ENCODE measurements at places on chromosomes 12 and 14. TPM values are rescaled to one million over a fixed set of nuclear protein-coding genes. Genes with fewer than 3 reads are reported as not detected.
A peak's percentile ranks its signal among the peaks of the same experiment; 100 is the strongest.

SLC25A47 gene
- polyA plus RNA-seq: not detected

CCDC60 gene
- polyA plus RNA-seq: 0.09 TPM

APEX1 gene
- polyA plus RNA-seq: 211 TPM

ABCB9 gene
- 4.7 TPM for polyA plus RNA-seq

TAS2R9 gene
- polyA plus RNA-seq: not detected

TMEM132D gene
- polyA plus RNA-seq: not detected

KLHDC1 gene
- 0.54 TPM for polyA plus RNA-seq

- no peak overlapping the region for H3K27ac ChIP-seq
- no peak overlapping the region for H3K4me3 ChIP-seq
- no peaks in the 10 kb centered on the region for H3K36me3 ChIP-seq
Measured at GRCh38 chr12:61546296-61546695, 713.9 kb upstream of the USP15 start.

DNA sequence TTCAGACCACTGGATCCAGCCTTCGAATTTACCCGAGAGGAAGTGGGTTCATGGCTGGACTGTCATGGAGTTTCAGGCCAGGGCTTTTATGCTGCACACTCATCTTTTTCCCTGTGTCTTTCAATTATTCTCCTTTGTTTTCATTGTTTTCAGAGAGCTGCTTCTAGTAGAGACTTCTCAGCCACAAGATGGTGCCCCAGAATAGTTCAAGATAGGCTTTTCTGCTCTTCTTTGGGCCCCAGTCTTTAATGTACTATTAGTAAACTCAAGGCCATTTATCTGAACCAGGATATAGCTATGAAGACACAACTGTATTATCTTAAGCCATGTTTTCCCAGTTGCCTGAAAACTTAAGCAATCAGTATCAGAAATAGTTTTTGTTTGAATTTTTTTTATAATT, 30.4 kb upstream of the PSMA6 start:
- H3K27me3 ChIP-seq: no peaks in the 10 kb centered on the region
- DNase-seq: no peak
- peaks cover 8% of the 10 kb centered on the region for H3K4me1 ChIP-seq
- H3K27ac ChIP-seq: no peak overlapping the region
- H3K4me3 ChIP-seq: no peak overlapping the region

DNA sequence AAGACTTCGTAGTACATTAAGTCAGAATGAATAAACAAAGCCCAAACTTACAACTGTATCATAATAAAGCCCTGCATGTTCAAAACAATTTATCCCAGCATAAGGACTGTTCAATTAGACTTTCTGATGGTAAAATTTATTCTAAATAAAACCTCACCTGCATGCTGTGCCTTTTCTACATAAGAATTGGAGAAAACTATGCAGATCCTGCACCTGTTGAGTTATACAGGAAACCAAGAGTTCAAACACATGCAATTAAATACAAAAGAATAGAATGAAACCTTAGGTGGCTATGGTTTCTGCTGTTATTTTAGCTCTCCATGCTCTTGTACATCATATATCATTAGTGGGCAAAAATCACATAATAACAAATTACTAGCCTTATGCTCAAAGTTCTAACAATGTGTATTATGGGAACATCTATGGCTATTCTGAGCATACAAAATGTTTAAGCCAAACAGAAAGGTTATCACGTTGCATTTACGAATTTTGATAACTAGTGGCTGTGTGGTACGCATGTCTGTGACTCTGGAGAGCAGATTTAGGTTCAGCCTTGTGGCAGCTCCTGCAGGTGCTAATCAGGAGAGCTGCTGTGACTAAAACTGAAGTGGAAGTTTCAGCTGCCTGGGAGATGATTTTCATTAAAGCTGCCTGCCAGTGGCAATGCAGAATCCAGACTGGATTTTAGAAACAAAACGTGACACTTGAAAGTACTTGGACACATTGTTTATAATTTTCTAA, 36.1 kb upstream of the LRFN5 start:
- H3K4me1 ChIP-seq: no peaks in the 10 kb centered on the region
- no peak for DNase-seq
- H3K27ac ChIP-seq: no peak overlapping the region
- no peaks in the 10 kb centered on the region for H3K27me3 ChIP-seq
- no peak overlapping the region for H3K4me3 ChIP-seq

DNA sequence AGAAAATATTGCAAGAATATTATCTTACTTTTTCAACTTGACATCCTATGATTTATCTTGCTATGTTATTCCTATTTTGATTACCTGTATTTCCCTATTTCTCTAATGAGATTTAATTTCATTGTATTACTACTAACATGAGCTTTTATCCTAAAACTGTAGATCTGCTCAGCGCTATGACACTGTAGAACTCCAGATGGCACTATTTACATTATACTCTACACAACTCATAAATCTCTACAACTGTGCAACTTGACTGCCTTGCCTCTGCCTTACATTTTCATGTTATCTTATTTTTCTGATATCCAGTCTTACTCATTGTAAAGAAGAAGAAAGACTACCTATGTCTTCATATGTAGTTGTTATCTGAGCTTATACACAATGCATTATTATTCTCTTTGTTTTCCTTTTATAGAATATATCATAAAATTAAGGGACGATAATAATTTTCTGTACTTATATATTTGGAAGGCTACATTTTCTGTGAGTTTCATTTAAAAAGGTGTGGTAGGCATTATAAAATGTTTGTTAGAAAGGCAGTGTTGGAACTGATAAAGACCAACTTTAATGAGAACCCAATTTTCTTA, 24.1 kb downstream of the NUP37 start:
- no peak overlapping the region for H3K4me3 ChIP-seq
- H3K27ac ChIP-seq: no peak overlapping the region
- DNase-seq: no peak
- no peaks in the 10 kb centered on the region for H3K27me3 ChIP-seq

DNA sequence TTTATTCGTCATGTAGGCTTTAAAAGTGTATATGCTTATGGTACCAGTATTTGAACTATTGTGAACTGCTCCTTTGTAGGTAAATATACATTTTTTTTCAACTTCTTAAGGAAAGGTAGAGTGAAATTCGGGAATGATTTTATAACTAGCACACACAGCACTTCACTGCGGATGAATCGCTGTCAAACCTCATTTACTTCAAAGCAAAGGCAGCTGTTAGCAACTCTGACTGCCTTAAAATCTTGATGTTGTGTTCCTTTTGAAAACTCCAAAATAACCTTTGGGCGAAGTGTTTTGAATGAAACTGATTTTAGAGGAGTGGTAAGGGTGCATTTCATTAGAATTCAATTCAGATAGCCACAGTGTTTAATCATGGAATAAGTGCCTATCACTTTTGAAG, 95.8 kb downstream of the GLT1D1 start:
- H3K36me3 ChIP-seq: no peaks in the 10 kb centered on the region
- DNase-seq: no peak
- H3K27ac ChIP-seq: no peak overlapping the region
- no peaks in the 10 kb centered on the region for H3K27me3 ChIP-seq
- H3K4me1 ChIP-seq: no peaks in the 10 kb centered on the region

DNA sequence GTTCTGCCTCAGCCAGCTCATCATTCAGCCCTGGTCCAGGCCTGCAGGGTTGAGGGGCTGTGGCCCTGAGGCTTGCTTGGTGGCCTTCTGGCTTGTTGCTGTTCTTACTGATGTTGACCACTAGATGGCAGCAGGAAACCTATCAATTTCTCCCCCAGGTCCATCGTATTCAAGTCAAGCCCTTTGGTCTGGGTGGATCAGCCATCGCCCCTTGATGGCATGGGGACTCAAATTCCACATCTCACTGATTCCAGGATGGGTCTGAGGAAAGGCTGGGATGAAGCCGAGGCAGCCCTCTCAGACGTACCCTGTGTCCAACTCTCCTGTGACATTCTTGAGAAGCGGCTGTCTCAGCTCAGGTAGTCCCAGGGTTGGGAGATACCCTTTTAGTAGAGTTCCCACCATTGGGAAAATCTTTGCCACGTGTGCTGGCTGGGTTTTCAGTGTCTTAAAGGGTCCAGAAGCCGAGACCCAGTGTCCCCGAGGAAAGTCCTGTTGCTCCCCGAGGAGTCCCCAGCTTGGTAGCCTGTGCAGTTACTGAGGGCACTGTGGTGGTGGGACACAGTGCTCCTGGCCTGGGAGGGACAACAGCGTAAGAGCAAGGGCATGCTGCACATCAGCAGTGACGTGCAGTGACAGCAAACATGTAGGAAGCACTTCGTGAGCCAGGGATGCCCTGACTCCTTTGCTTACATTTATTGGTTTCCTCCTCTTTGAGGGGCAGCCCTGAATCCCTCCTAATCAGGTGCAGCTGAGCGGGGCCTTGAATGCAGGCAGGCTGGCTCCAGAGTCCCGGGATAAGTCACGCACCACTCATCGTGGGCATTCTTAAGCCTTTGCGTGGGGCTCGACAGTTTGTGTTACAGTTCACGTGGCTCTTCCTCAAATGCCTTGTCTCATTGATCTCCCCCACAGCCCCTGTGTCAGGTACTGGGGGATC, 58.6 kb downstream of the TSPAN9 start:
- no peak for DNase-seq
- H3K27ac ChIP-seq: no peak overlapping the region
- H3K4me1 ChIP-seq: peaks cover 3% of the 10 kb centered on the region
- no peaks in the 10 kb centered on the region for H3K36me3 ChIP-seq

DNA sequence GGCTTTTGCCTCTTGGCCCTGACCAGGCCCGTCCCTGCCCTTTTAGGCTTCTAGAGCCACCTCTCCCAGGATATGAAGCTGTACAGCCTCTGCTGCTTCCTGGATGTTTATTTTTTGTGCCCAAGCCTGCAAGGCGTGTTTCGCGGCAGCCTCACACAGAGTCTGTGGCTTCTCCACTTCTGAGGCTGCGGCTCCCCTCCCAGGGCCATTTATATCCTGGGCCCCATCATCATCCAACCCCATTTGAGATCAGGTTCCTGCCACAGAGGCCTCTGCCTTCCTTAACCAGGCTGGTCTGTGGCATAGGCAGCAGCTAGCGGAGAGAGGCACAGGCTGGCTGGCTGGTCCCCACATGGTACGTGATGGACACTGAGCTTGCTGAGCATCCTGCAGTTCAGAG, 114.1 kb upstream of the PWP1 start:
- H3K27me3 ChIP-seq: no peaks in the 10 kb centered on the region
- H3K27ac ChIP-seq: no peak overlapping the region
- no peak overlapping the region for H3K4me3 ChIP-seq

DNA sequence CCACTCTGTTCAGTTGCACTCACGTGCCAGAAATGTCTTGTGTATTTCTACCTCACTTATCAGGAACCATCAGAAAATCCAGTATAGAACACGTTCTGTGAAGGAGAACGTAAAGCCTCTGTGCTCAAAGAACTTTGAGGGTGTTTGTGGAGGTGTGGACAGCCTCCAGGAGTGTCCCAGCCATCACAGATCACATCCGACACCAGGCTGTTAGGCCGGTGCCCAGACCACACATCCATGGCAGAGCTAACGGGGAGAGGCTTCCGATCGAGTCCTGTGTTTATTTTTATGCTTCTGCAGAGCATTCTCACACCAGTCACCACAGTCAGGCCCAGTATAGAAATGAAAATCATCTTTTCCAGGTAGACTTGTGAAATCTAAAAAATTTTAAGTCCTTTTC, 53.6 kb downstream of the TPCN1 start:
- H3K4me1 ChIP-seq: no peaks in the 10 kb centered on the region
- no peak overlapping the region for H3K4me3 ChIP-seq
- H3K27me3 ChIP-seq: no peaks in the 10 kb centered on the region

GRCh38 chr12:94182986-94183707, 34.8 kb downstream of the PLXNC1 start:
- no peaks in the 10 kb centered on the region for H3K36me3 ChIP-seq
- H3K27me3 ChIP-seq: peaks cover 15% of the 10 kb centered on the region
- H3K27ac ChIP-seq: no peak overlapping the region
- H3K4me1 ChIP-seq: no peaks in the 10 kb centered on the region
- no peak overlapping the region for H3K4me3 ChIP-seq

GRCh38 chr14:79825046-79825521, 386.2 kb downstream of the DIO2 start:
- H3K36me3 ChIP-seq: no peaks in the 10 kb centered on the region
- H3K27me3 ChIP-seq: no peaks in the 10 kb centered on the region
- H3K4me1 ChIP-seq: peaks cover 3% of the 10 kb centered on the region
- no peak overlapping the region for H3K27ac ChIP-seq

GRCh38 chr14:100122481-100123223, 36.8 kb downstream of the DEGS2 start:
- no peaks in the 10 kb centered on the region for H3K36me3 ChIP-seq
- no peaks in the 10 kb centered on the region for H3K27me3 ChIP-seq
- no peak overlapping the region for H3K27ac ChIP-seq
- no peaks in the 10 kb centered on the region for H3K4me1 ChIP-seq

DNA sequence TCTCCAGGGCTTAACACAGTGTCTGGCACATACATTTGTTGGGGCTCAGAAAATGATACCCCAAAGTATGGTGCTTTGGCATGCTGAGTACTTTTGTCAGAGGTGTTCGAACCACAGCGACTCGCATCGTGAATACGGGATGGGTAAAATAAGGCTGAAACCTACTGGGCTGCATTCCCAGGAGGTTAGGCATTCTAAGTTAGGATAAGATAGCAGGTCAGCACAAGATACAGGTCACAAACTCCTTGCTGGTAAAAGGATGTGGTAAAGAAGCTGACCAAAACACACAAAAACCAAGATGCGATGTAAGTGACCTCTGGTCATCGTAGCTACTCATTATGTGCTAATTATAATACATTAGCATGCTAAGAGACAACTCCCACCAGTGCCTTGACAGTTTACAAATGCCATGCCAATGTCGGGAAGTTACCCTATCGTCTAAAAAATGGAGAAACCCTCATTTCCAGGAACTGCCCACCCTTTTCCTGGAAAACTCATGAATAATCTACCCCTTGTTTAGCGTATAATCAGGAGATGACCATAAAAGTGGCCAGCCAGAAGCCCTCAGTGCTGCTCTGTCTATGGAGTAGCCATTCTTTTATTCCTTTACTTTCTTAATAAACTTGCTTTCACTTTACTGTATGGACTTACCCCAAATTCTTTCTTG, 3.3 kb upstream of the AEBP2 start:
- peaks cover 14% of the 10 kb centered on the region for H3K4me1 ChIP-seq
- H3K36me3 ChIP-seq: no peaks in the 10 kb centered on the region
- no peak overlapping the region for H3K27ac ChIP-seq
- H3K4me3 ChIP-seq: no peak overlapping the region
- no peak for DNase-seq

- H3K36me3 ChIP-seq: no peaks in the 10 kb centered on the region
- H3K4me3 ChIP-seq: no peak overlapping the region
- H3K27me3 ChIP-seq: no peaks in the 10 kb centered on the region
- no peaks in the 10 kb centered on the region for H3K4me1 ChIP-seq
- H3K27ac ChIP-seq: no peak overlapping the region
Measured at GRCh38 chr14:43356979-43357545, 1150.0 kb downstream of the FSCB start.

DNA sequence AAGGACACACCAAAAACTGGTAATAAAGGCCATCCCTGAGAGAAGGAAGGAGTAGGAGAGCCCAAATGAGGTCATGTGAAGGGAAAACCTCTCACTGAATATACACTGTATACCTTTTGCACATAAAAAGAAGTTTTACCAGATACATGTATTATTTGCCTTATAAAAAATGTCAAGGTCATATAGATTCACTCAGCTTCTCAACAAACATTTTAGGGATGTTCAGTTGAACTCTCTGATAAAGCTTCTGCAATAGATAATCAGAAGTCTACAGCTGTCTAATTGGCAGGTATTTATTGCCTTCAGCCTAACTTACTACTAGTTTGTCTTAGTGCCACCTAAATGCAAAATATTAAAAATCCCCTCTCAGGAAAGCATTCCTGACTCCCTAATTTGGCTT, 8.7 kb downstream of the SLC11A2 start:
- H3K27ac ChIP-seq: no peak overlapping the region
- no peak for DNase-seq
- H3K27me3 ChIP-seq: no peaks in the 10 kb centered on the region
- peaks cover 12% of the 10 kb centered on the region for H3K4me1 ChIP-seq

GRCh38 chr12:80553316-80553715, 109.3 kb downstream of the PTPRQ start:
- H3K4me1 ChIP-seq: peaks cover 20% of the 10 kb centered on the region
- no peak overlapping the region for H3K27ac ChIP-seq
- peak; percentile 46 for DNase-seq
- H3K27me3 ChIP-seq: no peaks in the 10 kb centered on the region
